ENCODE measurements at places on chromosomes 3 and 15.

DNA sequence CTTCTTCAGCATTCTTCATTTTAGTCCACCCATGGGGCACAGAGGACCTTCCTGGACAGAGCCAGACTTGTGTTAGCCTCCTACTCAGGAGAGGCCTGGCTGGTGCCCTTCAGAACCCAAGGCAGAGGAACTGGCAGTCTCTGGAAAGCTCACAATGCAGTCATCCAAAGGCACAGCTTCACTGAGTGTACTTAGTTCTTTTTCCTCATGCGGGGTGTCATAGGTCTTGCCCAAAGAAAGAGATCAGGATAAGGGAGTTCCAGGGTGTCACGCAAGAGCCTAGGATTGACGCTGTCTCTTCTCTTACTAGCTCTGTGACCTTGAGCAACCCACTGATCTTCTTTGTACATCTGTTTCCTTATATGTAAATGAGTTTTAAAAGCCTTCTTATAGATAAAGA lies 58.7 kb downstream of the CD200 start:
- H3K27ac ChIP-seq = no peak overlapping the region
- peaks cover 9% of the 10 kb centered on the region for H3K4me1 ChIP-seq
- no peaks in the 10 kb centered on the region for H3K27me3 ChIP-seq
- DNase-seq = no peak

DNA sequence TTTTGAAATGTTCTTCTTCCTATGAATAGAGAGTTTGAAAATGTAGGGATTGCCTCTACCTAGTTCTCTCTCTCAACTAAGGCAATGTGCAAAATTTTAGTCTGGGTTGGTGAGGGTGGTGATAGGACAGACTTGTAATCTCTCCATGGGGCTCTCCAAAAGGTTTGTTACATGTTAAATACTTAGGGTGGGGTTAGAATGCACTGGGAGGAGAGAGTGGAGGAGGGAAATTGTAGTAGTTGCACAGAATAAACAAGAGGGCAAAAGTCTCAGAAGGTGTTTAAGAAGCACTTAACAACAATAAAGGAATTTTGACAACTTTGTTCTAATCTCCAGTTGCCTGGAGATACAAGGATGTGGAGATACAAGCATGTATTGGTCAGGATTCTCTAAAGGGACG lies 230.4 kb downstream of the NECTIN3 start:
- H3K4me3 ChIP-seq = no peak overlapping the region
- no peaks in the 10 kb centered on the region for H3K4me1 ChIP-seq
- no peak overlapping the region for H3K27ac ChIP-seq
- H3K27me3 ChIP-seq = no peaks in the 10 kb centered on the region

- H3K36me3 ChIP-seq = no peaks in the 10 kb centered on the region
- H3K4me1 ChIP-seq = no peaks in the 10 kb centered on the region
- no peak for DNase-seq
Measured at GRCh38 chr3:155979746-155980145, 109.3 kb downstream of the GMPS start.

DNA sequence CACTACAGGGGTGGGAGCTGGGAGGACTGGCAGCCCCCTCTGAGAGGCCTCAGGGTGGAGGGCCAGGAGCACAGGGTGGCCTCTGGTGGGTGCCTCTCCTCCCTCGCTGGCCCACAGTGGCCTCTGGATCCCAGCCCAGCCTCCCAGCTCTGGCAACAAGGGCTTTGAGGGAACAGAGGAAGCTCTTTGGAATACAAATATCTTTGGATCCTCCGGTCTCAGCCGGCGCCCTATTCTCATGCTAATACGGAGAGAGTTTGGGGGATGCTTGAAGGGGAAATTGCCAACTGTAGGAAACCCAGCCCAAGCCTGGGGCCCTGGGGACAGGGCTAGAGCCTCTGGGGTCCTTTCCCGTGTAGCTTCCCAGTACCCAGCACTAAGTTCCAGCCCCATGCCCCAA lies 33.4 kb upstream of the INSYN1 start:
- H3K27ac ChIP-seq = no peak overlapping the region
- H3K27me3 ChIP-seq = no peaks in the 10 kb centered on the region
- H3K4me1 ChIP-seq = no peaks in the 10 kb centered on the region
- no peak for DNase-seq
- H3K36me3 ChIP-seq = no peaks in the 10 kb centered on the region

DNA sequence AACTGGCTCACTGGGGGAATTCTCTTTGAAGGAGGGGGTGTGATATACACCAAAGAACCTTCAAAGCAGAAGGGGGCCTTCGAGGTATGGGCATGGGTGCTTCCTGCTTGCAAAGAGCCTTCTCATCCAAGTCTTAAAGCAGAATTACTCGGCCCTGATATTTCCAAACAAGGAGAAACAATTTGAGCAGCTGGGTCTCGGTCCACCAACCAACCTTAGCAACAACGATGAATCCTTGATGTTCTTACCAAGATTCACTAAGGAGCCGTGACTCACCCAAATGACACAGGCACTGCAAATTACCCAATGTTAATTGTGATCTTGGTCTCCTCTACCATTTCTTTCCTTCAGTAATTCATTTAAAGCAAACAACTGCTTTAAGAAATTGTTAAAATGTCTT lies 7.7 kb downstream of the HOMER2 start:
- no peaks in the 10 kb centered on the region for H3K27me3 ChIP-seq
- H3K36me3 ChIP-seq = no peaks in the 10 kb centered on the region
- DNase-seq = no peak
- no peaks in the 10 kb centered on the region for H3K4me1 ChIP-seq

DNA sequence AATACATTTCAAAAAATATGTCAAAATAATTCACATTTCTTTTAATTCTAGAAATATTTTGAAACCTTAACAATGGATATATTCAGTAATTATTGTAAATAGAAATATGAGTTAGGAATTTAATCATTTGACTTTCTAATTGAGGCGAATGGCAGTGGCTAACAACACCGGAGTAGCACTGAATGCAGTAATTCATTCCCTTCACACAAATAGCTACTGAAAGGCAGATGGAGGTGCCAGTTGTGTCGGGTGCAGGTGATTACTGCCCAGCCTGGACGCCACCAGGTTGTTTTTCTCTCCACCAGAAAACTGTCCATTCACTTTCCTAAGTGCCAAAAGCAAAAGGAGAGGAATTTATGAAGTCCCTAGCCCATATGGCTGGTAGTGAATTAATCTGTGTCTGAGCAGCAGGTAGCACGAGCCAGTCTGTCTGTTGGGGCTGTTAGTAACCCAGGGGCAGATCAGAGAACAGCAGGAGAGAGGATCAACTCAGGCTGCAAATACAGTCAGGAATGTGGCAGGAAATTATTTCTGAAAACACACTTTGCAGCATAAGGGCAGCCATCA lies 79.3 kb upstream of the GMNC start:
- H3K4me3 ChIP-seq = no peak overlapping the region
- no peaks in the 10 kb centered on the region for H3K36me3 ChIP-seq
- no peak for DNase-seq
- no peaks in the 10 kb centered on the region for H3K27me3 ChIP-seq

DNA sequence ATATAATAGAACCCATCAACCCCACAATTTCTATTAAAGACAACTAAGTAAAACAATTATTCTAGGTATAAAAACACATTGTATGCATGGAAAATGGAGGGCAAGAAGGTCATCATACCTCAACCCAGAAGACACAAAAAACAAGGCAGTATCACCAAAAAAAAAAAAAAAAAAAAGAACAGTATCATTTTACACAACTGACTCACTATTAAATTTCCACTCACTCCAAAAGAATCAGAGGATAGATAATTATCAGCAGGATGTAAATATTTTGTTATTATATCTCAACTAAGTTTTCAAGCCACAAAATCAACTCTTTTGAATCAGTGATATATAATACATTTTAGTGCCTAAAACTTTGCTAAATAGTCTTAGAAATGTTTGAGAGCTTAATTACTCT lies 55.0 kb downstream of the CLASP2 start:
- no peaks in the 10 kb centered on the region for H3K36me3 ChIP-seq
- no peak overlapping the region for H3K4me3 ChIP-seq
- no peaks in the 10 kb centered on the region for H3K4me1 ChIP-seq
- no peaks in the 10 kb centered on the region for H3K27me3 ChIP-seq
- no peak for DNase-seq

- no peak overlapping the region for H3K27ac ChIP-seq
- DNase-seq = no peak
Measured at GRCh38 chr3:119099785-119100184, 46.2 kb upstream of the TEX55 start.

DNA sequence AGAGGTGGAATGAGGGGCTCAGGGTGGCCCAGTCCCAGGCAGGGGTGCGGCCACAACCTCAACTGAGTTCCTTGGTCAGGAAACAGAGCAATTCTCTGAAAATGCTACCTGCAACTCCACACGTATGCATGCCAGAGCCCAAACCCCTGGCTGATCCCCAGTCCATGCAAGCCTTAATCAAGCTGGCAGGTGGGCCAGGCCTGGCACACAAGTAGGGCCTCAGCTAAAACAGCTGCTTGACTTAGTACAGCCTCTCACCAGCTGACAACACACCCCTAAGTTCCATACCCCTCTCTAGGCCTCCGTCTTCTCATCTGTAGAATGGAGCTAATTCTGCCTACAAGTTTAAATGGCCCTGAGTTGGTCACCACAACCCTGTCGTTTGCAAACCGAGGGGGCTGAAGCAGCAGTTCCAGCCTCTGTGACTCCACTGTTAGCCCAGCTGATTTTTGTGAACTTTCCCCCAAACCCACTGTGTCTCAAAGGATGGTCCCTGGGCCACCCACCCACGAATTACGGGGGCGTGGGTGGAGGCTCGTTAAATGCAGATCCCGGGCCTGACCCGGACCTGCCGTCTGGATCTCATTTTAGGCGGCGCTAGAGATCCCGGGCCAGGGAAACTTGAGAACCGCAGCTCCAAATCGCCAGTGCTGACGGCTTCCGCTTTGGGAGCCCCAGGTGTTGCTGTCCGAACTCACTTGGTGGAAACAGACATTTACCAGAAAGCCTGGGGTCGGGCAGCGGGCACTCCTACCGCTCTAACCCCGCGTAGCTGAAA lies 927 bp downstream of the CHDH start:
- H3K27ac ChIP-seq = no peak overlapping the region
- H3K27me3 ChIP-seq = peaks cover 13% of the 10 kb centered on the region
- H3K4me1 ChIP-seq = no peaks in the 10 kb centered on the region
- DNase-seq = no peak
- no peak overlapping the region for H3K4me3 ChIP-seq
- no peaks in the 10 kb centered on the region for H3K36me3 ChIP-seq

DNA sequence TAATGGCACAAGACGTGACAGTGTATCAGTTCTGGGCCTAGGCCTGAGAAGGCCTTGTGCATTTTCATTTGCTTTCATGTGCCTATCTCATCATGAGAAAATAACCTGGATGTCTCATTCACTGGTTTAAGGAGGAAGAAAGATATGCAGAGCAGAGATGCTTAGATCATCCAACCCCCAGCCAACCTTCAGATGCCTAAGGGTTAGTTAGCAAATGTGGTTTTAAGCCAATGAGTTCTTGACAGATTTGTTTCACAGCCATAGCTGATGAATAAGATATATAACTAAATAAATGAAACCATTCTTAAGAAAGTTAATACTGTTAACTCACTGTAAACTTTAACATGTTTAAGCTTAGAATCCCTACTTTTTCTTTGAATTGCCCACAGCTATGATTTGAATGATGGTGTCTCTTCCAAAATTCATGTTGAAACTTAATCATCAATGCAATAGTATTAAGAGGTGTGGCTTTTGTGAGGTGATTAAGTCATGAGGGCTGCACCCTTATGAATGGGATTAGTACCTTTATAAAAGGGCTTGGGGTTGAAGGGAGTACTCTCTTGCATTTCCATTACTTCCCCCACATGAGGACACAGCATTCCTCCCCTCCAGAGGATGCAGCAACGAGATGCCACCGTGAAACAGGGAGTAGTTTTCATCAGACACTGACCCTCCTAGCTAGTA lies 324.6 kb upstream of the TBC1D5 start:
- H3K36me3 ChIP-seq = no peaks in the 10 kb centered on the region
- no peak overlapping the region for H3K27ac ChIP-seq
- no peak for DNase-seq
- no peak overlapping the region for H3K4me3 ChIP-seq

- H3K4me1 ChIP-seq = no peaks in the 10 kb centered on the region
- no peak overlapping the region for H3K27ac ChIP-seq
- no peaks in the 10 kb centered on the region for H3K27me3 ChIP-seq
- no peaks in the 10 kb centered on the region for H3K36me3 ChIP-seq
Measured at GRCh38 chr15:62519900-62520299, 354.8 kb upstream of the C2CD4B start.

- no peak for DNase-seq
- no peak overlapping the region for H3K4me3 ChIP-seq
- no peaks in the 10 kb centered on the region for H3K4me1 ChIP-seq
- H3K36me3 ChIP-seq = no peaks in the 10 kb centered on the region
- H3K27me3 ChIP-seq = no peaks in the 10 kb centered on the region
Measured at GRCh38 chr15:26974120-26974780, 3.3 kb downstream of the GABRG3 start.

GRCh38 chr3:155442072-155442471 lies 148.6 kb upstream of the STRIT1 start:
- H3K4me1 ChIP-seq = no peaks in the 10 kb centered on the region
- H3K36me3 ChIP-seq = no peaks in the 10 kb centered on the region
- DNase-seq = no peak
- H3K4me3 ChIP-seq = no peak overlapping the region
- H3K27ac ChIP-seq = no peak overlapping the region

- no peaks in the 10 kb centered on the region for H3K36me3 ChIP-seq
- no peak overlapping the region for H3K27ac ChIP-seq
- H3K4me1 ChIP-seq = no peaks in the 10 kb centered on the region
- no peaks in the 10 kb centered on the region for H3K27me3 ChIP-seq
- no peak for DNase-seq
Measured at GRCh38 chr3:12170207-12170606, 11.5 kb upstream of the TIMP4 start.

DNA sequence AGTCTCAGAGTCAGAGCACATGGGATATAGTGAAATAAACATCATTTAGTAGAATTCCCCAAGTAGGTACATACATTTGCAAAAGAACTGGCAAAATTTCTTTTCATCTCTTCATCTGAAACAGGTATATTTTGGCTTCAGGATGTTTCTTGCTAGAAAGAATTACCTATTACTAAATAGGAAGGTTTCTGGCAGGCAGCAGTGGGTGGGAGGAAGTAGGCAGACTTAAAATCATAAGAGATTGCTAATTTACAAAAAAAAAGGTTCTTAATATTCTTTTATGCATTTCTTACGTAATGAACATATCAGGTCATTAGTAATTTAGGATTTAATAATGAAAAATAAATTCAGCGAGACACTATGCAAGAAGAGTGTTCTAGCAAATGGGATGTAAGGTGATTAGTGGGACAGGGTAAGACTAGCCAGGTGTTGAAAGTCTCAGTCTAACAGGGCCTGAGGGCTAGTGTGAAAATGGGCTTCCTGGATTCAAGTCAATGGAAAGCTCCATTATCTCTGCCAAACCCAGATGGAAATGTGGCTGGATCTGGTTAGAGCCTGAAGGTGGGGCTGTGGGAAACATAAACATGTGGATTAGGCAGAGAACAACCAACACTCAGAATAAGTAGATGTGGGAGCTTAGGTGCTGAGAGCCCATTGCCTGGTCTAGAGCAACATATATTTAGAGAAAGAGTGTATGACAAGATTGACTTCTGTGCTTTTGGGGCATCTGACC lies 127.4 kb upstream of the FEZF2 start:
- no peaks in the 10 kb centered on the region for H3K4me1 ChIP-seq
- no peaks in the 10 kb centered on the region for H3K27me3 ChIP-seq
- H3K27ac ChIP-seq = no peak overlapping the region
- no peaks in the 10 kb centered on the region for H3K36me3 ChIP-seq
- H3K4me3 ChIP-seq = no peak overlapping the region

All from naive thymus-derived CD4-positive, alpha-beta T cell (primary cell).